Fibroblast of the aortic adventitia (primary cell): ENCODE measurements at places on chromosomes 3 and 15. TPM values are rescaled to one million over a fixed set of nuclear protein-coding genes. Genes with fewer than 3 reads are reported as not detected.

DNA sequence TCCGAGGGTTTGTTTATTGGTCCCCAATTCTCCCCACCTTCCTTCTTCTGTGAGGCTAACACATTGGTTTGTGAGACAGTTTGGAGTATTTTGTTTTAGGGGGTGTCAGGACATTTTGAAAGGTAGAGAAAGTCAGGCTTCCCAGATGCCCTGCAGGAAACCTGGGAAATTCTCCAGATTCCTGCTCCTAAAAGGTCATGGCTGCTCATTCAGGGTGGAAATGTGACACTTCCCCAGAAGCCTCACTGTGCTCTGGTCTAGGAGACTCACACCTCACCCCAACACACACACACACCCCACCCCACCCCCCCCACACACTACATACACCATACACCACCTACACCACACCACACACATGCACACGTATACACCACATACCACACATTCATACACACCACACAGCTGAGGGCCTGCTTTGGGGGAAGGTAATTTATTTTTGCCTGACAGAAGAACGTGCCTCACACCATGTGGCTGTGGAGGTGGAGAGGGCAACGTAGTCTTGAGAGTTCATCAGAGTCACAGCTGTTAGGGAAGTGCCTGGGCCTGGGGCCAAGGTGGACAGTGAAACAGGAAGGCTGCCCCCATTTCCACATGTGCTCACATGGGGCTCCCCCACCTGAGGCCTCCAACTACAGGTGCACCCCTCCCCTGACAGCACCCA is 40.4 kb upstream of the LIMD1 start:
- DNase-seq, result no peak

DNA sequence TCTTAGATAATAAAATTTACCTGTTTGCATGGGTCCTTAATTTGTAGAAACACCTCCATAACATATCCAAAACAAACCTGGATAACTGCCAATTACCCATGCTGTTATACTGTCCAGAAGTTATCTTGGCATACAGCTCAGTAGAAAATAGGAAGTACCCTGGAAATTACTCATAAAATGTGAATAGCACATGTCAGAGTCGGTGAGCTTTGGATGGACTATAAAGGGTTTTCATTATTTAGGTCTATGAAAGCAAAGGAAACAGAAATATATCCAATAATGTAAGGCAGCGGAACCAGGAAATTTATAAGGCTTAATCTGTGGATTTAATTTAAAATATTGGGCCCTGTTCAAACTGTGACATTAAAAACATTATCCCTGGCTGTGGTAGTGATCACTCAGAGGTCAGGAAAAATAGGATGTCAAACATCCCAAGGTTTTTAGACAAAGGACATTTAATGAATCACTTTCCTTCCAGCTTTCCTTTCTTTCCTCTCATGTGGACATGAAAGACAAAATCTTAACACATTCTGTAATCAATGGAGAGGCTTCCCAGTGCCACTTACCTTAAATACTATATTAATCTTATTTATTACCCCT is 459.0 kb upstream of the DPH6 start:
- no peak for DNase-seq

Gene REC114
- total RNA-seq, result not detected in 2 replicates

GRCh38 chr3:16303037-16303575 is 38.1 kb downstream of the OXNAD1 start:
- DNase-seq, result no peak
